ENCODE measurements at places on chromosomes 13 and 19. TPM values are rescaled to one million over a fixed set of nuclear protein-coding genes. Genes with fewer than 3 reads are reported as not detected.

DNA sequence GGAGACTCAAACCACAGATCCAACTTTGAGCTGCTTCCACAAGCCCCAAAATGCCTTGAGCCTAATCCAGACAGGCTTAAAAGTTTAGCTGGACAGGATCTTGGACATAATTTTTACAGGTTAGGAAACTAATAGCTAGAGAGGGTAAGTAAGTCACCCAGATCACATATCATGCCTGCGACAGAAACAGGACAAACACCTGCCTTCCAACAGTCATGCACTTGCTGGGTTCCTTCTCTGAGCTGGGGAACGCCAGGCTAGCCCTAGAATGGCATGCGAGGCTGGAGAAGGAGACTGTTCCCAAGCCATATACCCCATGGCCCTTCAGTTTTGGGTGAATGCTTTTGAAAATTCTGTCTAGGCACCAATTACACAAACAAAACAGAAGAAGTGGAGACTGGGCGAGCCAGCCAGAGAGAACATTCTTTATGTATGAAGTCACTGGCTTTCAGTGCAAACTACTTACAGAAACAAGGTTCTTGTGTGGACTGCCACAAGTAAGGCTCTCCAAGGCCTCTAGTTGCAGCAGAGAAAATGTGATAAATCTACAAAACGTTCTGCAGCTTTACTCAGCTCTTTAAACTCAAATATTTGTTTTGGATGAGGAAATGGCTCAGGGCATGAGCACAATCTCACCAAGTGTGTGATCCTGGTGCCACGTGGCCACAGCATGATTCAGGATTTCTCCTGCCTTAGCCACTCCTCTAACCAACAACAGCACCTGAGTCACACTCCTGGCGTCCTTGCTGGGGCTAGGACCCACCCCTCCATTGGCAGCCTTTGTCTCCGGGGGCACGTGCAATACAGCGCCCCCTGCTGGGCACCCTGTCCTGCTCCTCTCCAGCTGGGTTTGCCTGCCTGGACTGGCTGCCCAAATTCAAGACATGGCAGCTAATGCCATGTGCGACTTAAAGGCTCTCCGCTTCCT is 73.4 kb upstream of the UBL3 start:
- peak; percentile 41 for DNase-seq

- DNase-seq: no peak
These were observed 9.9 kb upstream of the SERPINE3 start for GRCh38 chr13:51329606-51330005.

DNA sequence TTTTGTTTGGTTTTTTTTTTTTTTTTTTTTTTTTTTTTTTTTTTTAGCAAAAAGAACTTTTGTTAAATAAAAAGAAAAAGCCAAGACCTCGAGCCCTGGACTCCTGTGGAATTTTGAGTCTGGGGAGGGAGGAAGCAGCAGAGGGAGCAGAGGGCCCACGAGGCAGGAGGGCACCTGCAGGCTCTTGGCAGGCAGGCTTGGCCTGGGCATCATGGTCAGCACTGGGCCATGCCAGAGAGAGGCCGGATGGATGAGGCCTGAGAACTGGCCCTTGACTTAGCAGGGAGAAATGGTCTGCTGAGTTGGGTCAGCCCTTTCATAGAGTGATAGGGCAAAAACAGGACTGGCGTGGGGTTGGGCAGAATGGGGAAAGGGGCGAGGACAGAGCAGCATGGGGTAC is 100.4 kb downstream of the GPR12 start:
- DNase-seq: no peak

- DNase-seq: no peak
These were observed 2.2 kb downstream of the HCST start for GRCh38 chr19:35904311-35905068.

The TMC4 gene
- 0.74 TPM for total RNA-seq

The ZNF154 gene
- total RNA-seq: 14.0 TPM

All from cardiac muscle cell (in vitro differentiated cells and primary cell).